Kidney (tissue), 22 donors: ENCODE measurements at places on chromosomes 1 and 21. TPM values are rescaled to one million over a fixed set of nuclear protein-coding genes. Genes with fewer than 3 reads are reported as not detected.
A peak's percentile ranks its signal among the peaks of the same experiment; 100 is the strongest.

The TMEM240 gene
- 1.9 TPM for total RNA-seq

The FNDC10 gene
- 2.6 TPM for total RNA-seq

- H3K27ac ChIP-seq: no peak overlapping the region
- no peaks in the 10 kb centered on the region for H3K4me1 ChIP-seq
- no peaks in the 10 kb centered on the region for H3K36me3 ChIP-seq
- no peak overlapping the region for H3K4me3 ChIP-seq
- H3K27me3 ChIP-seq: no peaks in the 10 kb centered on the region
Measured at GRCh38 chr1:175250027-175250426, 57.5 kb upstream of the KIAA0040 start.

The EXTL1 gene
- total RNA-seq: 0.28 TPM

The CCDC185 gene
- 0.13 TPM for total RNA-seq

The FAM43B gene
- total RNA-seq: 2.5 TPM

GRCh38 chr1:228548788-228549187 lies 61.6 kb downstream of the RNF187 start:
- DNase-seq: no peak
- no peaks in the 10 kb centered on the region for H3K36me3 ChIP-seq
- H3K27ac ChIP-seq: no peak overlapping the region

The BCAN gene
- 0.19 TPM for total RNA-seq

The ALX3 gene
- total RNA-seq: not detected

DNA sequence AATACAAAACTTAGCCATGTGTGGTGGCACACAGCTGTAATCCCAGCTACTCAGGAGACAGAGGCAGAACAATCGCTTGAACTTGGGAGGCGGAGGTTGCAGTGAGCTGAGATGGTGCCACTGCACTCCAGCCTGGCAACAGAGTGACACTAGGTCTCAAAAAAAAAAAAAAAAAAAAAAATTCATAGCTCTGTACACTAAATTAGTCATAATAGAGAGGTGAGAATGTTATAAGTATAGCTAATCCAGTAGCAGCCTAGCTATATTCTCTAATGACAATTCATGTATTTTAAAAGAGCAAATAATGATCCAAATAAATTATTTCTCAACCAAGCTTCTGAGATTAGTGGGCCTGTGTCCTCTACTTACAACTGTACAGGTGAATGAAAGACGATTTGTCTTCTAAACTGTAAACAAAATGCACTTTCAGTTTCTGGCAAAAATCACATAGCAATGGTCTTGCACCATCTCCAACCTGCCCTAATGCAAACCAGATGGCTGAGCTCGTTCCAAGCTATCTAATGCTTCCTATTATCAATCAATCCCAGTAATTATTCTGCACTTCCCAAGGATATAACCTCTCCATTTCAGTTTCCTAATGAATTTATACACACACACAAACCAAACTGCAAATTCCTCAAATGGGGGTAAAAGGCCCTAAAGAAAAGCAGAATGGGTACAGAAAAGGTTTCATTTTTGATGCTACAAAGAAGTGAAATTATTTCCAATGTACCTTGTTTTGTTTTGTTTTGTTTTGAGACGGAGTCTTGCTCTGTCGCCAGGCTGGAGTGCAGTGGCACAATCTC lies 56.5 kb downstream of the GATAD2B start:
- H3K27me3 ChIP-seq: no peaks in the 10 kb centered on the region
- H3K27ac ChIP-seq: no peak overlapping the region
- DNase-seq: no peak

DNA sequence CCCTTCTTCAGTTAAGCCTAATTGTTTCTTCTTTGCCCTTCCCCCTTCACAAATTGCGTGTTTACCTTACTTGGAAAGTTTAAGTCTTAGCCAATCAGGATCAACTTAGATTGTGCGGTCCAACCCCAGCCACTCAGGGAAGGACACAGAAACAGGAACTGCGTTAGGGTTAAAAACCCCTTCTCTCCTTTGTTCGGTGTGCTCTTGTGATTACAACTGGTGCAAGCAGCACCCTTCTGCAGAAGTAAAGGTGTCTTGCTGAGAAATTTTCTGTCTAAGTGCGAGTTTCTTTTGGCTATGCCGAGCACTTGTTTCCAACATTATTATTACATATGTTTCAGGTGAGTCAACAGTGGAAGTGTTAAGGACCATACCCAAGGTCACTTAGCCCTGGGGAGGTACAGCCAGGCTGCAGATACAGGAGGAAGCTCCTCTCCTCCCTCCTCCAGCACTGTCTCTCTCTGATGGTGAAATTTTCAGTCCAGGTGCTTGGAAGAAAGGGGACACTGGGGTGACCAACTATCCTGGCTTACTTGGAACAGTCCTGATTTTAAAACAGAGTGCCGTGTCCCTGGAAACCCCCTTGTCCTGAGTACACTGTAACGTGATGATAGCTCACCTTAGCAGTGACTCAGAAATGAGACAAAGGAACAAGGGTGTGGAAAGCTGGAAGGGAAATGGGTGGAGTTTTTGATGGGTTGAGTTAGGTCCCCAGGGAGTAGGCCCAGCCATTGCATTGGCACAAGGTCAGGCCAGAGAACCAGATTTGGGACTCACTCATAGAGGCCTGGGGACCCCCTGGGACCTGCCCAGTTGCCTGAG lies 68.7 kb upstream of the KLHDC7A start:
- H3K4me1 ChIP-seq: no peaks in the 10 kb centered on the region
- no peak overlapping the region for H3K4me3 ChIP-seq
- H3K27ac ChIP-seq: no peak overlapping the region
- H3K36me3 ChIP-seq: no peaks in the 10 kb centered on the region
- no peaks in the 10 kb centered on the region for H3K27me3 ChIP-seq
- no peak for DNase-seq

The GPR161 gene
- 4.2 TPM for total RNA-seq

DNA sequence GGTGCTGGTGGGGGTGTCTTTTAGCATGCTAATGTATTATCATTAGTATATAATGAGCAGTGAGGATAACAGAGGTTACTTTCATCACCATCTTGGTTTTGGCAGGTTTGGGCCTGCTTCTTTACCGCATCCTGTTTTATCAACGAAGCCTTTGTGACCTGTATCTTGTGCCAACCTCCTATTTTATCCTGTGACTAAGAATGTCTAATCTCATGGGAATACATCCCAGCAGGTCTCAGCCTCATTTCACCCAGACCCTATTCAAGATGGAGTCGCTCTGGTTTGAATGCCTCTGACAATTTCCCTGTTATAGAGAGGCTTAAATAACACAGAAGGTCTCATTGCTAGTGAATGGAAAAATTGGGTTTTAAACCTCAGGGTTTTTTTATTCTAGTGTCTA lies 300.8 kb upstream of the PROX1 start:
- no peaks in the 10 kb centered on the region for H3K4me1 ChIP-seq
- H3K27ac ChIP-seq: no peak overlapping the region
- no peaks in the 10 kb centered on the region for H3K36me3 ChIP-seq
- no peak overlapping the region for H3K4me3 ChIP-seq
- H3K27me3 ChIP-seq: no peaks in the 10 kb centered on the region
- DNase-seq: no peak

The C1orf21 gene
- 18.3 TPM for total RNA-seq

The AXDND1 gene
- total RNA-seq: 0.57 TPM

The LY9 gene
- total RNA-seq: 3.5 TPM

DNA sequence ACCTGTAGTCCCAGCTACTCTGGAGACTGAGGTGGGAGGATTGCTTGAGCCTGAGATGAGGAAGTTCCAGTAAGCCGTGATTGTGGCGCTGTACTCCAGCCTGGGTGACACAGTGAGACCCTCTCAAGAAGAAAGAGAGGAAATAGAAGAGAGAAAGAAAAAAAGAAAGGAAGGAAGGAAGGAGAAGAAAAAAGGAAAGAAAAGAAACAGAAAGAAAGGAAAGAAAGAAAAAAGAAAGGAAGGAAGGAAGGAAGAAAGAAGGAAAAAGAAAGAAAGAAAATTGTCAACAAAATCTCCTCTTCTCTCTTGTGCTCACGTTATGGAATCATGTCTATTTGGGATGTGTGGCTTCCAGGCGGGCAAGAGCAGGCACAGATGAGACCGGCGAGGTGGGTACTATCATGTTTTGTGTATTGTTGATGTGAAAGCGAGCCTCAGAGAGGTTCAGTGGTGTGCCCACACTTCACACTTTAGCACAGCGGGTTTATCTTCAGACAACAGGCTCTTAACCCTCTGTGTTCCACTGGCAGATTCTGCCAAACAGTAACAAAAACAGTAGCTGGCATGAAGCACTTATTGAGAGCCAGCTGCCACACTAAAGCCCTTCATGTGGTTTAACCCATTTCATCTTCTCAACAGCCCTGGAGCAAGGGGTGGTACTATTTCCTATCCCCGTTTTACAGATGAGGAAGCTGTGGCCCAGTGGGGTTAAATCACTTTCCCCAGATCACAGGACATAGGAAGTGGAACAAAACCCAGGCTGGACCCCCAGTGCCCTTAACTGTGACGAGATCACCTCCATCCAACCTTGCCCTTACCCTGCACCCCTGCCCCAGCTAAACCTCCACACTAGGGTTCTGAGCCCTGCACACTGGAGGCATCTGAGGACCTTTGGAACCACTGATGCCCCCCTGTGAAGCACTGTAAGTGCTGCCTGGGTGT lies 94.7 kb upstream of the TARDBP start:
- no peak overlapping the region for H3K27ac ChIP-seq
- no peaks in the 10 kb centered on the region for H3K4me1 ChIP-seq
- no peaks in the 10 kb centered on the region for H3K36me3 ChIP-seq
- no peaks in the 10 kb centered on the region for H3K27me3 ChIP-seq
- peak; percentile 16 for DNase-seq

DNA sequence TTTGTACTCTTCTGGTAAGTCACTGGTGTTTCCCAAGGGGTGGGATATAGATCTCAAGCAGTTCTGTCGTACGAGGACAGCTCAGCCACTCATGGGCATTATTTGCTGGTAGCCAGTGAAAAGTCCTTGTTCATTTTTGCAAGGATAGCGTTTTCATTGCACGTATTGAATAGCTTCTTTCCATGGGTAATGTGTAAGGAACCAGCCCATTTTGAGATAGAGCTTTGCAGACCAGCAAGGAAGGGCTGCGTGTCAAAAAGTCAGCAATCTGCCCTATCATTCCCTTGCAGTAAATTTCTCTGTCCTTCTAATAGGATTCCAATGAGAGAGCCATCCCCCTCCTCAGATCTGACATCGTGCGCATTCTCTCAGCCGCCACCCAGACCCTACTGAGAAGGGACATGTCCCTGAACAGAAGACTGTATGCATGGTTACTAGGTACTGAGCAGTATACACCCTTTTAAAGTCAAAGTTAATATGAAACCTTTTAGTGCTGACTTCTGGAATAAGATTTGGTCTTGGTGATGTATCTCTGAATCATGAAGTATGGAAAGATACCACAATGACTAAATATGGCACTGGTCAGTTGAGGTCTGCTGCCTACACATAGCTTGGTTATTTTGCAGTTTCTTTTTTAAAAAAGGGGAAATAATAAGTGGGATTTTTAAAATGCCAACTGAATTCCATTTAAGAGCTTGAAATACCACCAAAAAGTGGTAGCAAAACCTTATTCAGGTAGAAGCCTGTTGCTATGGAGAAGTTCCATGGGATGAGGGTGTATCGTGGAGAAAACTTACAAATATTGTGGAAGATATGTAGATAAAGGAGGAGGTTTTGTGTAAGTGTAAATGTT lies 55.3 kb downstream of the DOP1B start:
- H3K36me3 ChIP-seq: no peaks in the 10 kb centered on the region
- H3K4me3 ChIP-seq: no peak overlapping the region
- no peak overlapping the region for H3K27ac ChIP-seq
- DNase-seq: peak; percentile 5

The FNBP1L gene
- 57.3 TPM for total RNA-seq

DNA sequence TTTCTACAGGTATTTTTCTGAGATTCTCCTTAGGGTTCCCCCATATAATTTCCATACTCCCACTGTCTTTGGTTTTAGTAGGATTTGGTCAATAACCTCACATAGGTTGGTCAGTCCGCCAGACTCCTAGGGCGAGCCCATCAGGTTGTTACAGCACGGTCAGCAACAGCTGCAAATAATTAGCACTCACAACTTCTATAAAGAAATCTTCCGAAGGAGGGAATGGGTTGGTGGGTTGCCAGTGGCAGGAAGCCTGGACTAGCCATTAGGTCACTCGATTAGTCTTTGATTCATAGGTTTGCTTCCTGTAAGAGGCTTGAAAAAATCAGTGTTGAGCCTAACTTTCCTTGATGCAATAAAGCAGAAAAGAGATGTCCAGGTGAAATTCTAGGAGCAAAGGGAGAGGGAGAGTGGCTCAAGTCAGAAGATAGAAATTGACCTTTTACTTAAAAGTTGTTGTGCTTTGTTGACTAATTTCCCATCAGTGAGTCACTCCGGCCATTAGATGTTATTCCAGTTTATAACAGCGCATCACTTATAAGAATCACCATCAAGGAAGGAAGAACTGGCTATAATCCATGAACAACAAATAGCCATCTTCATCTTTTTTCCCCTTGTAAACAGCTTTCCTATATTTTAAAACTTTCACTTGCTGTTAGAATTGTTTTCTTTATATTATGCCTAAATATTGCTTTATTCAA lies 88.3 kb downstream of the TPR start:
- no peak overlapping the region for H3K27ac ChIP-seq
- no peak for DNase-seq
- no peaks in the 10 kb centered on the region for H3K4me1 ChIP-seq
- H3K4me3 ChIP-seq: no peak overlapping the region
- no peaks in the 10 kb centered on the region for H3K27me3 ChIP-seq
- no peaks in the 10 kb centered on the region for H3K36me3 ChIP-seq

The THEM5 gene
- not detected for total RNA-seq

- no peaks in the 10 kb centered on the region for H3K4me1 ChIP-seq
- no peaks in the 10 kb centered on the region for H3K27me3 ChIP-seq
- H3K27ac ChIP-seq: no peak overlapping the region
- H3K4me3 ChIP-seq: no peak overlapping the region
- H3K36me3 ChIP-seq: no peaks in the 10 kb centered on the region
- DNase-seq: peak; percentile 41
Measured at GRCh38 chr21:36630485-36631206, 68.3 kb upstream of the SIM2 start.

- no peaks in the 10 kb centered on the region for H3K27me3 ChIP-seq
- H3K27ac ChIP-seq: no peak overlapping the region
- DNase-seq: no peak
- H3K4me1 ChIP-seq: no peaks in the 10 kb centered on the region
- no peaks in the 10 kb centered on the region for H3K36me3 ChIP-seq
- H3K4me3 ChIP-seq: no peak overlapping the region
Measured at GRCh38 chr1:236492378-236492777, 31.4 kb upstream of the LGALS8 start.

- no peaks in the 10 kb centered on the region for H3K4me1 ChIP-seq
- H3K27ac ChIP-seq: no peak overlapping the region
- no peak for DNase-seq
- no peak overlapping the region for H3K4me3 ChIP-seq
- H3K36me3 ChIP-seq: no peaks in the 10 kb centered on the region
- H3K27me3 ChIP-seq: no peaks in the 10 kb centered on the region
Measured at GRCh38 chr1:12053752-12054548, 9.2 kb upstream of the TNFRSF8 start.

- DNase-seq: no peak
- H3K27ac ChIP-seq: no peak overlapping the region
- no peaks in the 10 kb centered on the region for H3K27me3 ChIP-seq
- no peak overlapping the region for H3K4me3 ChIP-seq
Measured at GRCh38 chr1:15384301-15384901, 25.3 kb upstream of the EFHD2 start.

GRCh38 chr1:93549131-93549530 lies 101.2 kb downstream of the FNBP1L start:
- no peak for DNase-seq
- H3K4me1 ChIP-seq: no peaks in the 10 kb centered on the region
- H3K36me3 ChIP-seq: peaks cover 19% of the 10 kb centered on the region
- no peak overlapping the region for H3K4me3 ChIP-seq
- H3K27ac ChIP-seq: no peak overlapping the region
